ENCODE measurements at places on chromosomes 1 and 21.
A peak's percentile ranks its signal among the peaks of the same experiment; 100 is the strongest.

GRCh38 chr21:17461582-17461981 lies 51.3 kb upstream of the CXADR start:
- no peak for DNase-seq

- DNase-seq = no peak
Measured at GRCh38 chr1:7404046-7404742, 366.9 kb upstream of the VAMP3 start.

- peak; percentile 50 for DNase-seq
Measured at GRCh38 chr1:167121375-167122120, 27.7 kb downstream of the STYXL2 start.

- DNase-seq = no peak
Measured at GRCh38 chr1:50060279-50060678, 36.5 kb upstream of the AGBL4 start.

GRCh38 chr21:14734191-14734590 lies 188.1 kb upstream of the SAMSN1 start:
- DNase-seq = peak; percentile 70

GRCh38 chr1:86502721-86503405 lies 34.1 kb downstream of the CLCA1 start:
- DNase-seq = no peak

DNA sequence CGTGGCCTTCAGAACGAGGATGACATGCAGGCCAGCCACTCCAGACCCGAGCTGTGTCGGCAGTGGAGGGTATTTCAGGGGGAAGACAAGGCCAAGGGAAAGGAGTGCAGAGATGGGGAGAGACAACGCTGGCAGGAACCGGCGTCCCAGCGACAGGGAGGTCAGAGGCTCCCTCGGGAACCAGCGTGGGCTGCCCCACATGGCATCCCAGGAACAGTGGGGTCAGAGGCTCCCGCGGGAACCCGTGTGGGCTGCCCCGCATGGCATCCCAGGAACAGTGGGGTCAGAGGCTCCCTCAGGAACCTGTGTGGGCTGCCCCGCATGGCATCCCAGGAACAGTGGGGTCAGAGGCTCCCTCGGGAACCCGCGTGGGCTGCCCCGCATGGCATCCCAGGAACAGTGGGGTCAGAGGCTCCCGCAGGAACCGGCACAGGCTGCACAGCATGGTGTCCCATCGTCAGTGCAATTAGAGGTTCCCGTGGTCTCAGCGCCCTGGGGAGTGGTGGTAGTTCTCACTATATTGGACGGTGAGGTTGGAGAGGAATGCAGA lies 43.0 kb downstream of the SLC19A1 start:
- DNase-seq = no peak

GRCh38 chr21:41869771-41870170 lies 9.4 kb downstream of the PRDM15 start:
- DNase-seq = no peak

- no peak for DNase-seq
Measured at GRCh38 chr1:15148475-15148874, 5.1 kb upstream of the TMEM51 start.

DNA sequence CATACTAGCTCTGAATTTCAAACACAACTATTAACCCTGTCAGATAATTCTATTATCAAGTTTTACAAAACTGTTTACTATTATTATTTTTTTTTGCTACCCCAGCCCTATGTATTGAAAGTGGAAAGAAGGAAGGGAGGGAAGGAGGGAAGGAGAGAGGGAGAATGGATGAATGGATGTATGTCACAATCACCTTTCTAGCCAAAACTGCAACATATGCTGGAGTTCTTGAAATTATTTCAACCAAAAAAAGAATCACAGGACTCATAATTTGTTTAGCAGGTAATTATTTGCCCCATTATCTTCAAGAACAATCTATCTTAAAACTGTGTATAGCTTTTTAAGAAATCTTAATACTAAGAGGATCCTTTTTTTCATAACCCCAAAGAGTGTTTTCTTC lies 5.4 kb downstream of the NRIP1 start:
- no peak for DNase-seq

- DNase-seq = no peak
Measured at GRCh38 chr1:214660190-214660589, 57.2 kb downstream of the CENPF start.

DNA sequence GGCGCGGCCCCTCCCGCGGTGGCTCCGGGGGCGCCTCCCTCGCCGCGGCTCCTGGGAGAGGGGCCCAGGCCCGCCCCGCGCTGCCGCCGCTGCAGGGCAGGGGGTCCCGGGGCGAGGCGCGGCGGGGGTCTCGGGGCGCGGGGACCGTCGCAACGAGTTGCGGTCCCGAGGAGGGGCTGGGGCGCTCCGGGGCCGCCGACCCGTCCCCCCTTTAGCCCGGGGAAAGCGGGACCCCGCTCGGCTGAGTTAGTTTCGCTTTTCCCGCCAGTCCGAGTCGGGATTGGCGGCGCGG lies 493 bp downstream of the SPSB1 start:
- DNase-seq = no peak

- no peak for DNase-seq
Measured at GRCh38 chr1:104120525-104120924, 370.8 kb downstream of the AMY1C start.

- DNase-seq = no peak
Measured at GRCh38 chr21:36656138-36656537, 42.8 kb upstream of the SIM2 start.

DNA sequence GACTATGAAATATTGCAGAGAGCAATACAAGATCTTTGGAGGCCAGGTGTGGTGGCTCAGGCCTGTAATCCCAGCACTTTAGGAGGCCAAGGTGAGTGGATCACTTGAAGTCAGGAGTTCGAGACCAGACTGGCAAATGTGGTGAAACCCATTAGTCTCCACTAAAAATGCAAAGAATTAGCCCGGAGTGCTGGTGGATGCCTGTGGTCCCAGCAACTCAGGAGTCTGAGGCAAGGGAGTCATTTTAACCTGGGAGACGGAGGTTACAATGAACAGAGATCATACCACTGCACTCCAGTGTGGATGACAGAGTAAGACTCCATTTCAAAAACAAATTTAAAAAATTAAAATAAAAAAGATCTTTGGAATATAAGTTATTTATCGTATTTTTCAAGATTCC lies 76.6 kb downstream of the PRKAB2 start:
- no peak for DNase-seq

- DNase-seq = peak; percentile 54
Measured at GRCh38 chr1:77313491-77313890, 31.7 kb downstream of the AK5 start.

DNA sequence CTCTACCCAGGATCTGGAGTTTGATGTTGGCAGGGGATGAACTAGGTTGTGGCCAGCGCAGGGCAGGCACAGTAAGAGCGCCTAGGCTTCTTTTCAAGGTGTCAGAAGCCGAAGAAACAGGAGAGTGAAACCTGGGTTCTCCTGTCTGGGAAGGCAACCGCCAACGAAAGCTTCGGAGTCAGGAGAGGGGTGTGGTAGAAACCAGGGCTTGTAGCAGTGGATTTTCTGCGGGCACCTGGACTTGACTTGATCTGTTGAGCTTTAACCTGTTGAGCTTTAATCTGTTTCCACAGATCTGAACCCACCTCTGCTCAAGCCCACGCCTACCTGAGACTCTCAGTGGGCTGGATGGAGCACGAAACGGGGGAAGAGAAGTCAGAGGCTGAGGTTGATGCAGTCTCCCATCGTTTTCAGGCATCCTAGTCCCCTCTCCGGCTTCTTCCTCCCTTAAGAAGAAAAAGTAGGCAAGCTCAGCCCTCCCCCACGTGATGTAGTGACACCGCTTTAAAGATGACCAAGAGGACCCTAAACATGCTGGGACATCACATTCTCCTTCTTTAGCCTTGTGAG lies 9.3 kb downstream of the HLX start:
- DNase-seq = no peak

GRCh38 chr1:98077691-98078090 lies 156.9 kb upstream of the DPYD start:
- no peak for DNase-seq

- no peak for DNase-seq
Measured at GRCh38 chr1:77540501-77541161, 141.8 kb downstream of the ZZZ3 start.
